ENCODE measurements at places on chromosomes 13 and 19. TPM values are rescaled to one million over a fixed set of nuclear protein-coding genes. Genes with fewer than 3 reads are reported as not detected.

- no peak for DNase-seq
Measured at GRCh38 chr13:26247608-26248007, 6.3 kb upstream of the CDK8 start.

DNA sequence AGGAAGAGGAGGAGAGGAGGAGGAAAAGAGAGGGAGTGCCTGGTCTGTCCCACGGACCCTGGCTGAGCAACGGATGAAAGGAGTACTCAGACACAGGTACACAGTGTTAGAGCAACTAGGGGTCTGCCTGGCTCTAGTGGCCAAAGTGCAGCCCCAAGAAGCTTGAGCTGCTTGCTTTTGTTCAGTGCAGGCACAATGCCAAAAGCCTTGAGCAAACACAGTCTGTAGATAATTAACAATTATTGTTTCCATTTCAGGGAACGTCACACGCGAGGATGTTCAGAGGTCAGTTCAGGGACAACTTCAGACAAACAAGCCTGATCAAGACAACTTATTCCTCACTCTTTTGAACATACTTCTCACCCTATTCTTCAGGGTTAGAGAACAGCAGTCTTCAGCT lies 32.2 kb upstream of the ZNF726 start:
- DNase-seq: no peak

DNA sequence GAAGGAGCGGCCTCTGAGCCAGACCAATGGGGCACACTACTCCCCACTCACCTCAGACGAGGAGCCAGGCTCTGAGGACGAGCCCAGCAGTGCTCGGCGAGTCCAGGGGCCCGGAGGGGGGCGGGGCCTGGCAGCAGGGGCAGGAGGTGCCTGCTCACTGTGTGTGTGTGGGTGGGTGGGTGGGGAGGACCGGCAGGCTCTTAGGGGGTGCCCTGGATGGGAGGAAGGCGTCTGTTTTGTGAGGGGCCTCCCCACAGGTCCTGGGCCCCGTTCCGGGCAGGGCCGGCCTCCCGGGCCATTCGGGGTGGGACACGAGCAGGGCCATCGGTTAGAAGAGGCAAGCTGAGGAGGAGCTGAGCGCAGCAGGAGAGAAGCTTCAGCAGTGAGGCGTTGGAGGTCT lies 12.7 kb downstream of the PLEKHJ1 start:
- DNase-seq: no peak

DNA sequence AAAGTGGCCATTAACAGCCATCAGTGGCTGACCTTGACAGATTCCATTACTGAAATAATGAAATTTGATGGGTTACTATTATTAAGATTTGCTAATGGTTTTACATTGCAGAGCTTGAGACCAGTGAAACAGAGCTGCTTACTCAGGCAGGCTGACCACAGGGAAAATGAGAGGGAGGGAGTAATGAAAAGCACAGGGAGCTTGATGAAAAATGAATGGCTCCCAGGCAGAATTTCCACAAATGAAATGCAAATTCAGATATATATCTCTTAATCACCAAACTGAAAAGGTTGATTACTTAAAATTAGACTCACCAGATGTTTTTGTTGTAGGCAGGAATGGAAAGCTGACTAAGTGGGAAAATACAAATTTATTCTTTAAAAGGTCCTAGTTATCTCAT lies 36.1 kb downstream of the HTR2A start:
- no peak for DNase-seq

DNA sequence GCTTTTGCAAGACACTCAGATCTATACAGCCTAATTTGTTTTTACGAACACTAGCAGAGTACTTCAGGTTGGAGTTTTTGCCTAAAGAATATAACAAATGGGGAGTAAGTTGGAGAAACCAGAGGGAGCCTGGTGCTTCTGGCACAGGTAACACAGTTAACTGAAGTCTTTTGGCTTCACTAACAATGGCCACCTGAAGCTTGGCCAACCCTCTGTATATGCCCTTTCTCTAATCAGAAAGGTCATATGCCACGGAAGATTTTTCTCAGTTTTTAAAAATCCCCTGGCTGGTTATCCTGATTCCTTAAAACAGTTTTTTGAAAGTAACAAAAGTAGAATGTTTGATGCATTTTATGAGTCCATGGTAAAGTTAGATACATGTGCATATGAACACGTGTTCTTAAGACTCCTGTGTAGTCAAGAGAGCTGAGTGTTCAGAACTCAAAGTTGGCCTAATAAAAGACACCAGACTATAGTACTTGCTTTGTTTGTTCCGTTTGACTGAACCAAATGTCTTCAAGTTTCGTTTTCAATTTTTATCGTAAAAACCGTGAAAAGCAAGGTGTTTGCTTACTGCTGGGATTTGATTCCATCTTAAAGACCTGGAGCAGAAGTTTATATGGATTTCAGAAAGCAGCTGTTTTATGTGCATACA lies 137.5 kb downstream of the KCNRG start:
- no peak for DNase-seq

GRCh38 chr19:58558623-58559274 lies 338 bp upstream of the UBE2M start:
- peak; percentile 100 for DNase-seq

GRCh38 chr19:47618771-47619170 lies 9.8 kb downstream of the BICRA start:
- no peak for DNase-seq

GRCh38 chr19:50555450-50556281 lies 12.6 kb downstream of the LRRC4B start:
- DNase-seq: peak; percentile 61

DNA sequence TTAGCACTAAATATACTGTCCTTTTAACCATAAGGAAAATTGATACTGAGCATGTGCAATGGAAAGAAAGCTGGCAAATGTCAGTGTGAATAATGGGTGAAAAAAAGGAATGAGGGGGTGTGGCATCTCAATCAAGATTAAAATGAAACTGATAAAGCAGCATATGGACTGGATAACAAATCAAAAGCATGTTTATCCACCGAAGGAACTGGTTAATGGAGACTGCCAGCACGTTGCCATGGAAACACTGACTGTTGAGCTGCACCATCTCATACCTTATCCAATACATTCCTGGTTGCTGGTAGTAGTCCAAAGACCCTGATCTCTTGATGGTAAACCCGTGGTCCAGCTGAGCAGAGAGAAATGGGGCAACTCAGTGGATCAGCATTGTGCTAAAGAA lies 311.4 kb upstream of the MAB21L1 start:
- DNase-seq: no peak

DNA sequence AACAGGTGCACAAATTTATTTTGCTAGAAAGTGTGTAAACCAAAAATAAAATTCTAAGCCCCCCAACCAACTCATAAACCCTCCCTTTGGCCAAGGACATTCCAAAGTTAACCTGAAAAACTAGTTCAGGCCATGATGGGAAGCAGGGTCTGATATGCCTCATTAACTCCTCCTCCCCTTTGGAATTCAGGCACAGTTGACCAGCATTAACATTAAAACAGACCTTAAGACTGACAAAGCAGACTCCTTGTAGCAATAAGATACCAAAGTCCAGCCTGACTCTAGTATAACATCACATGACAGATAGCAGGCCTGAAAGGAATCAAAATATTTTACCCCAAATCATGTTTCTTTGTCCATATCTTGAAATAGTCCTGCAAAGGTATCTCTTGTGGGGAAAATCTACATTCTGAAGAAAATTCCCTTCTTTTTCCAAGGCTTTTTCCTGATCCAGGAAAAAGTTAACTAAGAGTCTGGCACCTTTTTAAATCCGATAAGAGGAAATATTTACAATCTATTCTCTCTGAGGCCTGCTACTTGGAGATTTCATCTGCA lies 19.7 kb downstream of the NEK5 start:
- DNase-seq: no peak

- DNase-seq: no peak
Measured at GRCh38 chr13:67221630-67222226, 8.4 kb downstream of the PCDH9 start.

DNA sequence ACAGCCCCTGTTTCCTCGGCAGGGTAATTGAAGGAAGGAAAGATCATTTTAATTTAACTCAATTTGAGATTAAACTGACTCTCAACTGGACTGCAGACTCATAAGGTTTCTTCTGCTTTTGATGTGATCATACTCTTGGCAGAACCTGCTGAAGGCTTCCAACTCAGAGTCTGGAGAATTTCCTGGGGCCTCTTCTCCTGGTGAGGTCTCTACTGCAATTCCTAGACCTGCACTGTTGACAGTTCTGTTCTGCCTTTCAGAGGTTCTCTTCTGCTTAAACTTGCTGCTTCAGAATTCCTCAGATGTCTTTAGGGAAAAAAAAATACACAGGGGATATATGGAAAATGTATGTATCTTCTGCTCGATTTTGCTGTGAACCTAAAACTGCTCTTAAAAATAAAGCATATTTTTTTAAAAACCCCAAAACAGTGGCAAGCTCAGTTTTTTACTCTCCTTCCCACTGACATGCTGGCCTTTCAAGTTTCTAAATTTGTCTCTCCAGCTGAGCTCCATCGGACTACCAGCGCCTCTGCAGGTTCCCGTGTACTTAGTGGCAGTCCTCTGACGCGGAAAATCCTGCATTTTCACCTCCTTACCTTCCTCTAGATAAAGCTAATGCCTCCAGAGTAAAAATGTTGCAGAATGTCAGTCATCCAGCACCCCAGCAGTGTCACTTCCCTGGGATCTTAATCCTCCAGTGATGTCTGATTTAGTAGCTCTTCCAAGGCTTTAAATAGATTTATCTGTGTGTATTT lies 733.5 kb upstream of the SGCG start:
- DNase-seq: no peak

Gene CYP2F1
- total RNA-seq: not detected

Gene ZNF208
- total RNA-seq: not detected

Gene CLEC17A
- not detected for total RNA-seq

Gene EDDM13
- total RNA-seq: not detected

Gene ZSCAN1
- 7.7 TPM for total RNA-seq

Data from glutamatergic neuron (in vitro differentiated cells).